ENCODE measurements at places on chromosomes 13 and 19.

DNA sequence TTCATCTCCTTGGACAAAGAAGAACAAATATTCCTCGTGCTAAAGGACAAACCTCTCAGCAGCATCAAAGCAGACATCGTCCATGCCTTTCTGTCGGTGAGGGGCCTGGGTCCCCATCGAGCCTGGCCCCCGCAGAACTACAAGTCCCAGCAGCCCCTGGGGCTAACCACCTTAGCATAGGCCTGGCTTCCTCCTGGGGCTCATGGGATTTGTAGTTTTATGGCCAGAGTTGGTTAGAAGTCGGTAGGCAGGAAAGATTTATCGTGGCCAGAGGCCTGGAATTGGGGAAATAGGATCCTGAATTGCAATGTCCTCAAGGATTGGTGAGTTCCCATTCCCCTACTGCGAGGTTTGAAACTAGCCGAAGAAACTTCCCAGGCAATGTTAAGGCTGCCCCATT, 19.6 kb downstream of the TMEM150B start:
- DNase-seq, result peak; percentile 22

DNA sequence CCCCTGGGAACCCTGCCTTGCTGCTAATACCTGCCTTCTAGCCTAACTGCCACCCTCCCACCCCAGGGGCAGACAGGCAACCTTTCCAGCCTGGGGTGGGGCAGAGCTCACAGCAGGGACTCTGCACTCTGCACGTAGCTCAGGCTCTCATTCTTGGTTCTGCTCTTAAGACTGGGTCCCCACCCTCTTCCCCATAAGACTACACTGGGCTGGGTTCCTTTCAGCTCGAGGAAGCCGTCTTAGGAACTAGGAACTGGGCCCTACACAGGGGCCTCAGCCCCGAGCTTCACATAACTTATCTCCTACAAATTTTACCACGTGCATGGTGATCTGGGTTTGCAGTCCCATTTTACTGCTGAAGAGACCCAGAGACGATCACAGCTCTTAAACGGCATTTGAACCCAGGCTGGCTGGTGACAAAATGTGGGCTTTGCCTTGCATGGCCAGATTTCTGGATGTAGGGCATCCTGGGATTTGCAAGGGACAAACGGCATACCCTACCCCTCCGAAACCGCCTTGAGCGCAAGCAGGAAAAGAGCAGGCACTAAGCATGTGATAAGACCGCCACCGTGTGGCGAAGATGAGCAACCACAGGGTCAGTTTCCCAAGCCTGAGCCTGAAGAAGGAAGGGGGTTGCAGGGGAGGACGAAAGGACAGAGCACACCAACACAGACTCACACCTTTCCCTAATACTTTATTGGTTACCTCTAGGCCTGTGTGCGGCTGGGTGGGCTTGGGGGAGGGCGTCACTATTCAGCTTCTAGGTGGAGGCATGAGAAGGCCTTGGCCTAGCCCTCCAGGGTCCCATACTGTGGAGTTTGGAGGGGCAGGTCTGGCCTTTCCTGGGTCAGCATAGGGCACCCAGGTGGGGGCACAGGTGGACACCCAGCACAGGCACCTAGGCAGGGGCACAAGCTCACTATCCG, 5.1 kb downstream of the JUNB start:
- DNase-seq, result peak; percentile 73

DNA sequence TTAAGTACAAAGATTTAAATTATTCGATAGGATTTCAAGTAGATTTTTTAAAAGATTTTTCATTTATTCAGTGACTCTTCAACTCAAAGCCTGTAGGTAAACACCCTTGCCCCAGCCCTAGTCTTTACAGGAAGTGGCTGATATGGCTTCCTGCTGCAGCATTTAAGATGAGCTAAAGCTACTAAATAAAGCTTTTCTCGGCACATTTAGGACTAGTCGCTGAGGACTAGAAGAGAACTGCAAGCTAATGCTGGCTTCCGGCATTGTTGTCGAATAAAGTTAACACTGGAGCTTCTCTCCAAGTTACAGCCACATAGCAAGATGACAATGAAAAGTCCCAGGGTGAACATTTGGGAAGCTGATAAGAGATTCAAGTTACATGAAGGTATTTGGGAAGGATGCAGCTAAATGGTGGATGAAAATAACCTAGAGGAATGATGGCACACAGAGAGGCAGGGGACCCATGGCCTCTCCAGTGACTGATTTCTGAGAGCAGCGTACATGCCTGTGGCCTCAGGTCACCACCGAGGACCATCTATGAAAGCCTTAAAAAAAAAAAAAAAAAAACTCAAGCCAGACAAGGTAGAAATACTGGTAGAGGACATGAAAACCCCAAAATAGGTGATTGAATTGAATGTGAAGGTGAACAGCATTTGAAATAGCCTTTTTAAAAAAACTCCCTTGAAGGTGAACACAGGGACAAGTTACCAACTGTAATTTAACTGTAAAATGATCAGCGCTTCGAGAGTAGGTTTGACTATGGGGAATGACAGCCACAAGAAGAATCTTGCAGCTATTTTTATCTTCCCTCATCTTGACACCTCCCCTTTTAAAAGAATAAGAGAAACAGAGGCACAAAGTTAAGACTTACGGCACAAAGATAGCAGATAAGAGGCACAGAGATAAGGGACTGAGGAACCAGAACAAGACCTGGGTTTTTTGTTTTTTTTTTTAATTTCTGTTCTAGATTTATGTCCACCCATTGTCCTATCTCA, 155.4 kb downstream of the DCT start:
- peak; percentile 21 for DNase-seq

GRCh38 chr19:35427187-35427586, 20.9 kb upstream of the FFAR2 start:
- DNase-seq, result no peak

DNA sequence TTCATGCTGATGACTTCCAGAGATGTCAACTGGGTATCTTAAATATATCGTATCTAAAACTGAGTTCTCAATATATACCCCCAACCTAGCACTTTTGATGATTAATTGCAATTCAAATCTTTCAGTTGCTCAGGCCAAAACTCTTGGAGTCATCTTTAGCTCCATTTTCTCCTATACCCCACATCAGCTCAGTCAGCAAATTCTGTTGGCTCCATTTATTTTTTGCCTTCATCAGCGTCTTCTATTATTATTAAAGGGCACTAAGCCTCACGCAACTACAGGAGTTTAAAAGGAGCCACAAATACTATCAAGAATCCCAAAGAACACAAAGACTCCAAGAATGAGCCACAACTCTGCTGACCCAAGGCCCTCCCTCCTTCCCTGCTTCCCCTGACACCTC, 134.9 kb downstream of the KCTD12 start:
- no peak for DNase-seq

DNA sequence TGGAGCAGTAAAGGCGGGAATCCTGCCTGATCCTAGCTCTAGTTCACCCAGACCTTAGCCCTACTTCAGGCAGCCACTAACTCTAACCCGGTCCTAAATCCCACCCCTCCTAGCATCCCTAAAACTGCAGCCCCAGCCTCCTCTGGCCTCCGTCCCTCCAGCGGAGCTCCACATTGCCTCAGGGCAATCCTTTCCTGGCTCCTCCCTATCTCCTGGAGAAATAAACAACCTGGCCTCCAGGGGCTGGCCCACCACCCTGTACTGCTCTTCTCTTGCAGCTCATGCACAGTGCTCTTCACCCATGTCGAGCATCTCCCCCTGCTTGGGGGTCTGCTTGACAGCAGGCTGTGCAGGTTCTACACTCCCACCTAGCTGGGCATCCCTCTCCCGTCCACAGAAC, 6.7 kb downstream of the POU2F2 start:
- DNase-seq, result no peak

- DNase-seq, result no peak
Measured at GRCh38 chr19:52336791-52337381, 843 bp downstream of the ZNF610 start.

DNA sequence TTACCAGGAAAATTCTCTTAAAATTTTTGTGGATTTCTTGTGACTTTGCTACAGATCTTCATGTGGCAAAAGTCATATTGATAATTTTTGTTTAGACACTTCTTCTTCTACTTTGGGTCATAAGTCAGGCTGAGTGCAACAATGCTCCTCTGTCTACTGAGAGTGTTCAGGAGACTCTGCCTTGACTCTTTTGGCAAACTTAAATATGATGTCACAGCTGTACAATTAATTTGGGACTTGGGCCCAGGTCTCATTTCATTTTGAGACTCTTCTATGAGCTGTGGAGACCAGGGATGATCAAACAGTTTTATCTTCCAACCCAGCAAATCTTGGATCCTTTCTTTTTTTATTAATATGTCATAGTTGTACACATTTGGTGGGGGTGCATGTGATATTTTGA, 19.7 kb upstream of the IPO5 start:
- no peak for DNase-seq

- no peak for DNase-seq
Measured at GRCh38 chr19:29668746-29669609, 3.7 kb downstream of the PLEKHF1 start.

DNA sequence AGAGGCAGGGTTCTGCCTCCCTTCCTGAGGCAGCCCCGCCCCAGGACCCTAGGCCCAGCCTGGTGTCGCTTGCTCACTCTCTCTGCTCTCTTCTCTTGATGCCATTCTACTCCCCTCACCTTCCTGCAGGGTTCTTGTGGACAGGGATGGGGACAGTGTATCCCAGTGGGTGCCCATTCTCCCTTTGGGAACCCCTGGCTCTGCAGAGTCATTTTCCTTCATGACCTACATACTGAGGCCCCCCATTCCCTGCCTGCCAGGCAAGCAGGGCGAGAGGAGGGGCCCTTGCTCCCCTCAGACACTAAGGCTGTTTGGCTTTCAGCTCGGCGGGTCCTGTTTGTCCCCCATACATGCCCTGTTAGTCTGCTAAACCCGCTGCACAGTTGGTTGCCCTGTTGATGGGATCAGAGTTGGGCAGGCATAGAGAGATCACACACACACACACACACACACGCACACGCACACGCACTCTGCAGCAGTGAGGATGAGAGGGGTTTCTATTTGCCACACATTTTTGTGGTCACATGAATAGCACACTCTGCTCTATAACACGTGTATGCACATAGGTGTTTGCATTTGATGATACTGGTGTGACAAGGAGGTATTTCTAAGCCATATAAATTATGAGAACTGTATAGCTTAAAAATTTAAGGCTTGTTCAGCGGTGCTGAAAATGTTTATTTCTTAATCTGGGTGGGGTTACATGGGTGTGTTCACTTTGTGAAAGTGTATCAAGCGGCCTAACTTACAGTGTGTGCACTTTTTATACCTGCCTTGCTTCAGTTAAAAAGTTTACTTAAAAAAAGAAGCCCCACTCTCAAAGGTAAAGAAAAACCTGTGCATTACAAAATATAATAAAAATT, 20.3 kb downstream of the NFIX start:
- no peak for DNase-seq

DNA sequence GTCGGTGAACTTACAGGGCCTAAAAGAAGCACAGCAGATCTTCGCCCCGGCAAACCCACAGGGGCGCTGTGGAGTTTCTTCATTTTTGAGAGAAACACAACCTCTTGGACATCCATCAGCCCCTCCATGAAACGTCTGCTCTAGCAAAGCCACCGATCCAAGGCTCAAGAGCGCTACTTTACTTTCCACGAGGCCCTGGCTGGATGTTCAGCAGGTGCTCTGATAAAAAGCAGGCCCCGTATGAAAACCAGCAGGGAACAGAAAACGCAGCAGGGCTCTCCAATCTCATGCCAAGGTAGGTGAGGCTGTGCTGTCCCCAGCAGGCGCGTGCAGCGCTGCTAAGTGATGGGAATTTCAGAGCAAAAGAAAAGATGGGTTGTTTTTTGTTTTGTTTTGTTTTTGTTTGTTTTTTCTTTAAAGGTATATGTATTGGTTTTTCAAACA, 86.7 kb downstream of the IRS2 start:
- DNase-seq, result no peak

GRCh38 chr13:44402899-44403445, 29.3 kb downstream of the SERP2 start:
- DNase-seq, result no peak

- no peak for DNase-seq
Measured at GRCh38 chr13:42039457-42039945, 8.9 kb upstream of the DGKH start.

GRCh38 chr13:76638882-76639281, 247.3 kb downstream of the KCTD12 start:
- DNase-seq, result no peak

DNA sequence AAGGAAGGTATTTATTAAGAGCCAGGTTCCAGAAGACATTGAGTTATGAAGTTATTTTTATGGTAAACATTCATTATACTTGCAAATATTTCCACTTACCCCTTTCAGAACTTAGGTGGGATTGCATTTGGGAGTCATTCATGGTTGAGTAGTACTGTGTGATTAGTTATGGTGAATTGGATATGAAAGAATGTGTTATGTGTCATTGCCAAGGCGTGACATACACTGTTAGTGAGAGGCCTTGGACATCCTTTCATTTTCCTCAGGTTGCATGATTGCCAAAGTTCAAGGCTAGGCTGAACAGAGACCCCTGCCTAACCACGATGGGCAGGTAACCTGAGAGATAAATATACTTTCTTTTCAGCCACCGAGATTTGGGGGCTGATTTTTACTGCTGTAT, 40.9 kb upstream of the MYO16 start:
- DNase-seq, result no peak

DNA sequence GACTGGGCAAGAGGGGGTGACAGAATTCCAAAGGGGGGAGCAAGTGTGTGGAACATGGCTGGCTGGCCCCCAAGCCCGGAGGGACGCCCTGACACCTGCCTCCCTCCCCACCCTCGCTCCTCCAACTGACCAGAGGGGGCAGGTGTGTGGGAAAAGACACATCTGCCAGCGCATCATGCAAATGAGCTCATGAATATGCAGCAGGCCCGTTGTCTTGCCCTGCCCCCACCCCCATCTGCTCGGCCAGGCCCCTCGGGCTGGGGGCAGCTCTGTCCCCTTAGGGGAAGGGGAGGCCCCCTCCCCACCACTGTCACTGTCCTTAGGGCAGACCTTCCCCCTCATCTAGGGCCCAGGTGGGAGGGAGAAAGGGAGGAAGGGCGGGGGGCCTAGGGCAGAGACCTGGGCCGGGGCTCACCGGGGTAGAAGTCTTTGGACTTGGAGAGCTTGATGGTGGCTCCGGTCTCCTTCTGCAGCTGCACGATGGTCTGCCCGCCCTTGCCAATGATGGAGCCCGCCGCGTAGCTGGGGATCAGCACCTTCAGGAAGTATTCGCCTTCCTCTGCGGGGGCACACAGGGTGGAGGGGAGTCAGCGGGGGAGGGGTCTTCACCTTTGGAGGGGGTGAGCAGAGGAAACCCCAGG, 12.9 kb downstream of the NOVA2 start:
- no peak for DNase-seq

- no peak for DNase-seq
Measured at GRCh38 chr19:56174086-56174485, 1.7 kb upstream of the GALP start.

DNA sequence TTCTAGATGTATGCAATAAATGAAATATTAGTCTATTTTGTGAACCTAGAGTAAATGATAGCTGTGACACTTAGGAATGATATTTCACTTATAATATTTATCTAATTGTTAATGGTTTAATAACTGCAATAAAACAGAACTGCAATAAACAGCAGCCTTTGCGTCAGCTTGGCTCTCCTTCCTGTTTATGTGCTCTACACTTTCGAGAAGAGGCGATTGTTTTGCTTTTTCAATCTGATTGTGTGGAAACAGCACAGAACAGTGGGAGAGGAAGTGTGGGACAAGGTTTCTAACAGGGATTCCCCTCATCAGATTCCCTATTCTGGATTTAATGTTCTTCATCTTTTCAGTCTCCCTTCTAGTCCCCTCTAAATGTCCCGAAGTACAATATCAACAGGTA, 17.3 kb upstream of the TRPC4 start:
- no peak for DNase-seq

GRCh38 chr19:49875857-49876421, 1.2 kb downstream of the AKT1S1 start:
- peak; percentile 55 for DNase-seq

Data from activated T-helper 2 cell treated with anti-CD3 and anti-CD28 coated beads, Interferon-gamma antibody, Interleukin-2, Interleukin-4, amounts not matched to agents 10 μg/mL and 5 μg/mL and 100 μg/mL, durations not matched to agents 14 hours and 24 hours and 36 hours (primary cell).